HCEC 1CT (cell line): ENCODE measurements at places on chromosomes 16 and 17.

DNA sequence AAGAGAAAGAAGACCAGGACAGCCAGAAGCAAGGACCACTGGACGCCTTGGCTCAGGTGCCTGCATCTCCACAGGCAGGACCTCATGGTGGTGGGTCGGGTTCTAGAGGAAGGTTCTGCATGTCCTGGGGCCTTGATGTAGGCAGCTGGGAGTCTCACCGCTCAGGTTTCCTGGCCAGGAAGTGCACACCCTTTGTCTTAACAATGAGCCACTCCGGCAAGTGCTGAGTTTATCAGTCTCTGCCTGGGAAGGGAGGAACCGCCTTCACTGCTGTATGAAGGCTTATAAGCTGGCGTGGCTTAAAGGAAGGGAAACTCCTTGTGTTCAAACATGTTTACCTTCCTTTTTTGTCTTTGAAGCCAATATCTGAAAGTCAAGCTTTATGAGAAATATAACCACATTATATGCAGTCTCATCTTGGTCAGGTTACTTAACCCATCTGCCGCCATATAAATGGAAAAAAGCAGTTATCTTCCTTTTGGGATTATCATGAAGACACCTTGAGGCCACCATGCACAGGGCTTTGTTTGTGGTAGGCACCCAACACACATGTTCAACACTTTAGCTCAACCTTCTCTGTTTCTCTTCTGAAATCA is at the start of gene ST6GALNAC1:
Gene ST6GALNAC1, minus strand, starts transcription at position 205 of the 596 bp plus-strand sequence. Its CDS starts 119 bp downstream, at position 86.
- no peak for DNase-seq

DNA sequence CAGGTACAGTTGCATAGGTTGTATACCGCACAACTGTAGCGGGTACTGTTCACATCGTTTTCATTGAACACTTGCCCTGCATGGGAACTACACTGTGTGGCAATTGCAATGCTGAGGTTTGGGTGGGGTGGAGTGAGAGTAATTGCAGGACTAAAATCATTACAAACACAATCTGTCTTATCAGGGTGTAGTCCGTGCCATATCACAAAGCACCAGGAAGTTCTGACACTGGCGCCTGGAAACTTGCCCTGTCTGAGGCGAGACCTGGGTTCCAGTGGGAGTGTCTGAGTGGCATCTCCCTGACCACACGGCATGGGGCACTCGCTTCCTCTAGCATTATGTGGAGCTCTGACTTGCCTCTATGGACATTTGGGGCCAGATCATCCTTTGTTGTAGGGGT is 153.4 kb downstream of the RGS9 start:
- no peak for DNase-seq

DNA sequence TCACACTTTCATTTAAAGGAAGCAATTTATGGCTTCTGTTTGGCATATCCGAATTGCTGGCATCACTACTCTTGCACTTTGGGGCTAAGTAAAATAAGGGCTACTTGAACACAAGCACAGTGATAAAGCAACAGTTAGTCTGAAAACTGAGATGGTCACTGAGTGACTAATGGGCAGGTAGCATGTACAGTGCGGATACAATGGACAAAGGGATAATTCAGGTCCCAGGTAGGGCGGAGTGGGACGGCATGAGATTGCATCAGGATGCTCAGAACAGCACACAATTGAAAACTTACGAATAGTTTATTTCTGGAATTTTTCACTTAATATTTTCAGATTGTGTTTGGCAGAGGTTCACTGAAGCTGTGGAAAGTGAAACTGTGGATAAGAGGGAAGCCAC is 9.2 kb upstream of the SMIM36 start:
- DNase-seq = no peak

DNA sequence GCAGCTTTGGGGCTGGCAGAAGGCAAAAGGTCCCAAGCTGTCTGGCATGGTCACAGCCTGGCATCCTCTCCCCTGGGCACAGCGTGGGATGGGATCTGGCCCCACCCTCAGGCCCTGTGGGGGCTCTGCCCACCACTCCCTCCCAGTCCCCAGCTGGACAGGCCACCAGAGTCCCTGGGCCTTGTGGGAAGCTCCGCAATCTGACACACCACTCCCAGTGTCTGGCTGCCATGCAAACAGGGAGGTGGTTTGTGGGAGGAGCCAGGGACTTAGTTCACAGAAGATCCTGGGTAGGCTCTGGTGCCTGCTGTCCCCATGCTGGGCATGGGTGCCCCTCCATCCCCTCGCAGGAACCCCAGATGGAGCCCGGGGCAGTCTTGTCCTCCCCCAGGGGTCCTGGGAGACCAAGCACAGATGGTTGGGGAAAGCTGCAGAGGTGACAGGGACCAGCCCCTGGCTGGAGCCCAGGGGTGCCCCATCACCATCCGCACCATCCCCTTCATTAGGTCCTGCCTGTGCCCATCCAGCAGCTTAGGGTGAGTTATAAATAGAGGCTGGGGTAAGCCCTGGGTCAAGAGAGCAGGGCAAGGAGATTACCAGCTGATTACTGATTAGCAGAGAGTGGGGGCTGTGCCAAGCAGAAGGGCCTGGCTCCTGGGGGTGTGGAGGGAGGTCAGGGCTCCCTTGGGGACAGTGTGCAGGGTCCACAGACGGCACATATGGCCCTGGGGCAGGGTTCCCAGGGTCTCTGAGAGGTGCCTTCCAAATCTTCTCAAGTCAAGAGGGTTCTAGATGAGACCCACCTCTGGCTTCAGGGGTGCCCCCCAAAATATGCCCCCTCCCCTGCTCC is 6.2 kb downstream of the FSCN2 start:
- no peak for DNase-seq

DNA sequence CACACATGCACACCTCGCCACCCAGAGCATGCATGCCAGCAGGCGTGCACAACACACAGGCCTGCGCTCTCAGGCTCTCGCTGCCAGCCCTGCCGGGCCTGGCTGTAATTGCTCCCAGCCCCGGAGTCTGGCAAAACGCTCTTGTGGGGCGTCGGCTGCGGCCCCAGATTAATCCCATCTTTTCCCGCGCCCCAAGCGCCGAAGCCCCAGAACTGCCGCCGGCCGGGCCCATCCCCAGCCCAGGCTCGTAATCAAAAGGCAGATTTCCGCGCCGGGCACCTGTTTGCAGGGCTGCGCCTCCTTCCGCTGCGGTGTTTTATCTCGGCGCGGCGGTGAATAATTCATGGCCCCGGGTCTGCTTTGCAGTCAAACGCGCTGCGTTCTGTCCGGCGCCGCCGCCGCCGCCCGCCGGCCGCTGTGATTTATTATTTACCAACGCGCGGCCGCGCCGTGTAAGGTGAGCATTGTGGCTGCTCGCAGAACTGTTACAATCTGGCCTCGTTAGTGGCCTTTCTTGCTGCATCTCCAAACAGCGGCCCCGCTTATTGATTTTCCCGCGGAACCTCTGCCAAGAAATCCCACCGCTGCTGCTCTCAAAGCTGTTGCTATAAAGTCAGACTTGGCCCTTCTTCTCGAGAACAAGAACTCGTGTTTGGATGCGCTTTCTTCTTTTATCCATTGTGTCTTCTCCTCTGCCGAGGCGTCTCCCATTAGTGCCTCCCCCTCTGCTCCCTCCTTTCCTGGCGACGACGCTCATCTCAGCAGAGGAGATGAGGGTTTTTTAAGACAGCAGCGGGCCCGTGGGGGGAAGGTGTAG is 126.1 kb downstream of the IRX5 start:
- no peak for DNase-seq

GRCh38 chr16:31402687-31403086 is 9.6 kb downstream of the ITGAD start:
- peak; percentile 11 for DNase-seq

- no peak for DNase-seq
These were observed 214.0 kb downstream of the ZFHX3 start for GRCh38 chr16:72833969-72834368.

GRCh38 chr17:42438600-42439567 is 15.8 kb upstream of the CAVIN1 start:
- peak; percentile 30 for DNase-seq

GRCh38 chr17:32584792-32585191 is 98.0 kb downstream of the CDK5R1 start:
- no peak for DNase-seq

- no peak for DNase-seq
These were observed 81.5 kb downstream of the AMFR start for GRCh38 chr16:56343661-56344517.

DNA sequence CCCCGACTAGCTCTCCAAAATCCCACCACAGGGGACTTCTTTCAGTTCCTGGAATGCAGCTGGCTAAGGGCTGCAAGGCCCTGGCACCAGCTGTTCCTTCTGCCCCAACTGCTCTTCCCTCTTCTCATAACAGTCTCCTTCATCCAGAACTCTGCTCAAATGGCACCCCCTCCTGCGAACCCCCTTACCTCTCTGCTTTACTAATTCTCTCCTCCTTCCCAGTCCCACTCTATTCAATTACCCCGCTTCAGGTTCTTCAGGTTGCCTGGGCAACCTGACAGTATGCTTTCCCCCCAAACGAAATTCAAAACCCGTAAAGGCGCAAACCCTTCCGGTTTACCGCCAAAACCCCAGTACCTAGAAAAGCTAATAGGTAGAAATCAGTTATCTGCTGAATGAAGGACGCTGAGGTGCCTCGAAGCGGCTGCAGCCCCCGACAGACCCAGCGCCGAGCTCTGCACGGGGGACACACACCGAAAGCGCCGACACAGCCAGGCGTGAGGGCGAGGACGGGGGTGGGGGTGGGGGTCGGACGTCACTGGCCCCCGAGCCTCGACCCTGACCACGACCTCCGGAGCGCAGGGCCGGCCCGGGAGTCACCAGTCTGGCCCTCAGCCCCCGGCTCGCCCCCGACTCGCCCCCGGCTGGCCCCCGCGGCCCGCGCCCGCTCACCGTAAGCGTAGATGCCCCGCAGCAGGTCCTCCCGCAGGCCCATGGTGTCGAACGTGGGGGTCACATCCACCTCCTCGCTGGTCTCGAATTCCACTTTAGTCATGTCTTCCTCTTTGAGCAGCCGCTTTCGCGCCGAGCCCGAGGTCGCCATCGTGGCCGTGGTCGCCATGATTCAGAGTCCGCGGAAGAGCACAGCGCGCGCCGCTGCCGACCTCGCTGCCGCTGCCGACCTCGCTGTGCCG is 550 bp downstream of the EIF4A3 start:
- peak; percentile 33 for DNase-seq

- no peak for DNase-seq
These were observed at the start of gene CDH5 for GRCh38 chr16:66366433-66367299. CDH5 (plus strand) TSS chr16:66366691; CDS start chr16:66379338, 12,647 bp downstream.

DNA sequence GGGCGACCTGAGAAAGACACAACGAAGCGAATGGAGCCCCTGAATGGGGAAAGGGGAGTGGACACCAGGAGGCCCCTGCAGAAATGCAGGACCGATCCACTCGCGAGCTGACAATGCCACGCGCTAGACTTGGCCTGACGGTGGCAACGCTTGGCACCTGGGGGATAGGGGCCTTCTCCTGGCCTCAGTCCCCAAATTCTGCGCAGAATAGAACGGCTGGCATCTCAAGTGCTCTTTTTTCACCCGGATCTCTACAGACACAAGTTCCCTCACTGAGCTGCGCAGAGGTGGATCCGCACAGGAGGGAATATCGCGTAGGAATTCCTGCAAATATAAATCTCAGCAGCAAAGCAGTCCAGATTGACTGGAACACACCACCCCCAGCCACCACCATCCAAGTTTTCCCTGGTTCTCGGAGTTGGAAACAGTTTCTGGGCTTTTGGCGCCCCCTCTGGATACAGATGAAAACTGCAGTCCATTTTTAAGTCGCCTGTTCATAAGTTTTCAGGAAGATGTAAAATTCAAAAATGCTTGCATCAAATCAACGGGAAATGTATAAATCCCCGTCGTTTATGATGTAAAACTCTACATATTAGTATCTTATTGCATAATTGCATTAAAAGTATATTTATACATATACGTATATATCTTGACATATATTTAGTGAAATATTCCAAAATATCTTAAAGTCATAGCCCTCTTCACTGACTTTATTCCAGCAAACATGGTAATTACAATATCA is 2.3 kb upstream of the SOX9 start:
- DNase-seq = peak; percentile 18

GRCh38 chr17:1227917-1228780 is 42.1 kb upstream of the BHLHA9 start:
- DNase-seq = no peak

GRCh38 chr17:39605492-39606433 is 2.0 kb downstream of the NEUROD2 start:
- DNase-seq = no peak

GRCh38 chr17:78130090-78130436 is 508 bp upstream of the TMC8 start:
- DNase-seq = no peak

DNA sequence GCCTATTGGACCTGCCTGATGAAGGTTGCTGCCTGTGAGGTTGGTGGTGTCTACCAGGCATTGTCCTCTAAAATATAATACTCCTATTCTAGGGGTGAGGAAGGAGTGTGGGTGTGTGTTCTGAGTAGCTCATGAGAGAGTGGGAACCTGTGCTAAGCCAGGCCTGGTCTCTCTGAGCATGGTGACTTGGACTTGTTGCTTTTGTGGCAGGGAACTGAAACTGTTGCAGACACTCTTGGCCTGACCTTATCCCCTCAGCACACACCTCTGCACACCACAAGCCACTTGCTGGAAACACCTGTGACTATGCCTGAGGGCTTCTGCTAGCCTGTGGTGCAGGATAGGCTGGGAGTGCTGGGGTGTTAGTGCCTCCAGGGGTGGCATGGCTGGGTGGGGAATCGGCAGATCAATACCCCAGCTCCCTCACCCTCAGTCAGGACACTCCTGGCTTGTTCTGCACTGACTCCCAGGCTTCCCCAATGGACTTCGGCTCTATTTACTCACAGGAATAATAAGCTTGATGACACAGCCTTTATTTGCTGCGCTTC is 29.9 kb downstream of the PLCG2 start:
- DNase-seq = no peak
